ENCODE measurements at places on chromosomes 6 and 20.

GRCh38 chr6:34229877-34230276, 6.8 kb upstream of the HMGA1 start:
- no peak for DNase-seq

DNA sequence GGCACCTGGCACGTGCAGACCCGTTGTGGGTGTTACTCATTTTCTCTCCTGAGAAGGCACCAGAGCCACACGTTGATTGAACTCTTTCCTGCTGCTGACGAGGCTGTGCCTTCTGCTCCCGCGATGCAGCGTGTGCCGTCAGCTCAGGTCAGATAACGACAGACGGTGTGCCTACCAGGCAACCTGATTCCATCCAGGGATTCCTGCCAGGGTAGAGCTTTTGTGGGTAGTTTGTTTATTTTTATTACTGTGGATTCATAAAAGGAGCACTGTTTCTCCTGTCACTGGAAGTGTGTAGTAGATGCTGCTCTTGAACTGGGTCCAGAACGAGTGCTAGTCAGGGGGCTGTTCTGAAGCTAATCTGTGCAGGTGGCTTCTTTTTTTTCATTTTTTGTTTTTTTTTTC, 20.7 kb downstream of the PRPF6 start:
- DNase-seq = no peak

- DNase-seq = no peak
Observed at GRCh38 chr20:12057778-12058177, 140.1 kb downstream of the BTBD3 start.

DNA sequence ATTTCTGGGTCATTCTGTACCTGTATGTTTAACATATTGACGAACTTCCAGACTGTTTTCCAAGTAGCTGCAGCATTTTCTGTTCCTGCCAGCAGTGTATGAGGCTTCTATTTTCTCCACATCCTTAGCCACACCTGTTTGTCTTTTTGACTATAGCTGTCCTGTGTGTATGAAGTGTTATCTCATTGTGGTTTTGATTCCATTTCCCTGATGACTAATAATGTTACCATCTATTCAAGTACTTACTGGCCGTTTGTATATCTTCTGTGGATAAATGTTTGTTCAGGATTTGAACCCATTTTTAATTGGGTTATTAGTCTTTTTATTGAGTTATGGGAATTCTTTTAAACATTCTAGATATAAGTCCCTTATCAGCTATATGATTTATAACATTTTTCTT, 95.2 kb downstream of the JAG1 start:
- no peak for DNase-seq

Data from left lobe of liver (tissue), 2 donors.